Activated T-cell treated with anti-CD3 and anti-CD28 coated beads for 24 hours (primary cell): ENCODE measurements at places on chromosomes 7 and 10.

GRCh38 chr7:43077285-43077684 lies 35.2 kb upstream of the HECW1 start:
- DNase-seq: no peak

DNA sequence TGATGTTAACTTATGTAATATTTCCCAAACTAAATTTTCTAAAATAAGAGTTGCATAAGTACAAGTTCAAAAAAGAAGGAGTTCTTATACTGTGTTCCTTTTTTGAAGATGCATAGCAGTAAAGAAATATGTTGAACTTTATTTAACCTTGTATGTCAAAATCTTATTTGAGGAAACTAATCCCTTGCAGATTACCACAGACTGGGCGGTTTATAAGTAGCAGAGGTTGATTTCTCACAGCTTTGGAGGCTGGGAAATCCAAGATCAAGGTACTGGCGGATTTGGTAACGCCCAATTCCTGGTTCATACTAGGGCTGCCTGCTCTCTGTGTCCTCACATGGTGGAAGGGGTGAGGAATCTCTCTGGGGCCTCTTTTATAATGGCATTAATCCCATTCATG lies 68.5 kb downstream of the GNAT3 start:
- DNase-seq: no peak

DNA sequence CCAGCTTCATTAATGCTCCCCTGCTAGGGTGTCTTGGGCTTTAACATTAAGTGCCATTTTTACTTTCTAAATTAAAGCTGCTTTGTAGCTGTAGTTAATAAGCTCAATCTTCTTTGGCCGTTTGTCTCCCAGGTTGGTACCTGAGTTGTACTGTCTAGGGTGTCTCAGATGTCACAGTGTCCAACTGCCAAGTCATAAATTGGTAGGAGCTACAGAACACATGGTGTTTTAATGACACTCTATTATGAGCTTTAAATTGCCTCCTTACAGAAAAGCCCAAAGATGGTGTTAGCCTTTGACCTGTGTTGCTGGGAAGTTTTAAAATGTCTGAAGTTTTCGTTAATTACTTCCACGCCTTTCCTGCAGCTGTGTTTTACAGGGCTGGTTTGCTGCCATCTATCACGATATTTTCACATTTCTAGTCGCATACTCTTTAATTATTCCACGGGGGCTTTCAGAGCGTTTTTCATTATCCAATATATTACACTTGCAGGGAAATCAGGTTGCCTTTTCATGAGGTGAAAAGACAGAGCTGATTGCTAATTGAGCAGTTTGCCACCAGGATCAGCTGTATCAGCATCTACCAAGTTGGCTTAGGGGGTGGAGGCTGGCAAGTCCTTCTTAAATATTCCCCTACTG lies 247.8 kb upstream of the PLPP4 start:
- no peak for DNase-seq

- no peak for DNase-seq
Measured at GRCh38 chr7:131604841-131605279, 48.4 kb upstream of the PODXL start.

DNA sequence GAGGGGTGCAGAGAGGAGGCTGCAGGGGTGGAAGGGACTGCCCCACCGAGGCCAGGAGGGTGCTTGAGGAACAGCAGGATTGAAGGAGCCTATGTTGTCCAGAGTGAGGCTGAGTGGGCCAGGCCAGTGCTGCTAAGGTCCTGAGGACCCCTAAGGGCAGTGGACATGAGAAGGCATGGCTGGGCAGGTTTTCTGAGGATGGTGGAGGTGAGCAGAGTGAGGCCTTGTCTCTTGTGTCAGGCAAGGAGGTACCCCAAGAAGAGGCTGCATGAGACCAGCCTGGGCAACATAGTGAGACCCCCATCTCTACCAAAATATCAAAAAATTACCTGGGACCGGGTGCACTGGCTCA lies 5.2 kb downstream of the SH2B2 start:
- DNase-seq: no peak
